ENCODE measurements at places on chromosomes 5 and 9.

DNA sequence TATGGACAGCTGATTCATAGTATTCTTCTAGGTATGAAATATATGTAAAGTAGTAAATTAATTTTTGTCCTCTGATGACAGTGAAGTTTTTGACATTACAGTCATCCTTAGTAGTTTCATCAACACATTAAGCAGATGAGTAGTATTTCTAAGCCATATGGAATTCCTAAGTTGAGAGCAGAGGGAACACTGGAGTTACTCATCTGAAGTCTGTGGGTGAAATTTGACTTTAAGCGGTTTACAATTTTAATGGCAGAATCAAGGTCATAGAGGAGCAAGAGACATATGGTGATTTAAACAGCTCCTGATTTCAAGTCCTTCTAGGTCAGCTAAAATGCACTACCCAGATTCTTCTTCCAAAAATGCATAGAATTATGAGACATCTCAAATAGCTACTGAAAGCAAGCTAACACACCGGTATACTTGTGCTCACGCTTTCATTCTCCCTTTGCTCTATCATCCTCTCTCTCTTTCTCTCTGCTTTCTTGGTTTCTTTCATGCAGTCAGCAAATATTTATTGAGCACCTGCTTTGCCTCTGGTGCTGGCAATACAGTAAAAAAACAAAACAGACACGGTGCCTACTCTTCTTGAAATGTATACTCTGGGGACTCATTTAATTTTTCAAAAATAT lies 235.9 kb downstream of the FER start:
- no peak for DNase-seq

DNA sequence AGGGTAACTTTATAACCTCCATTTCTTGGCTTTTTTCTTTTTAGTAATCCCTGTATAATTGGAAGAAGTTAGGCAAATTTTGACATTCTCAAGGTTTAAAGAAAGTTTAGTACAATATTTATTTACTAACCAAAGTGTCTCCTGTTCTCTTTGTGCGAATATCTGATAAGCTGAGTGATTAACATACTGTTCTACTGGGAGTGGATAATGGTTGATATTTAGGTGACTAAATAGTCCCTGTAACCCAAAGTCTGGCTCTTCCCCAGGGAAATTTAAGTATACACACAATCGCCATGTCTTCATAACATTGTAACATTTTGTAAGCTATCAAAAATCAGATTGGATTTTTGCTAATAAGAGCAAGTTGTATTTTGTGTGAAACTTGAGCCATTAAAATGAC lies 40.0 kb downstream of the CCNH start:
- no peak for DNase-seq

- DNase-seq, result no peak
Observed at GRCh38 chr5:112492291-112492690, 73.2 kb upstream of the EPB41L4A start.

- peak; percentile 41 for DNase-seq
Observed at GRCh38 chr5:116428966-116429365, 145.7 kb downstream of the SEMA6A start.

DNA sequence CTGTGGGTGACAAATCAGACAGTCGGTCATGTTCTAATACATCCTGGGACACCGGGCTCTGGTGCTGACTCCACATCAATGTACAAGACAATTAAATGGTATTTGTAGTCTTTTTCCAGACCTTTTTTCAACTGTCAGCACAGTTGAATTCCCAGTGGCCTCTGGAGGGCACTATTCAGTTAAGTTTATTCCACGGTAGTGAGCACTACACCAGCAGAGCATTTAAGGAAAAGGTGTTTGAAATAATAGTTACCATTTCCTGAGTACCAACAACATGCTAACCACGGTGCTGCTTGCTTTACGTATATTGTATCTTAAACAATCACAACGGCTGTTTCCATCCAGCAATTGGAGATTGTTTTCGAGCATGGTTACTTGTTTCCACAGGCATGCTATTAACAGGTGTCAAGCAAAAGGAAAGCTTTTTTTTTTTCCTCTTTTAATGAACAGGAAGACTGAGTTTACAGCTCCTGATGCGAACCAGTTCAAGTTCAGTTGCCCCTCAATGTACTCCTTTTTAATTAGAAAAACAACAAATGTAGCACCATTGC lies 186.7 kb downstream of the PDZD2 start:
- DNase-seq, result peak; percentile 66

- DNase-seq, result no peak
Observed at GRCh38 chr5:59354274-59354673, 539.3 kb downstream of the PDE4D start.

DNA sequence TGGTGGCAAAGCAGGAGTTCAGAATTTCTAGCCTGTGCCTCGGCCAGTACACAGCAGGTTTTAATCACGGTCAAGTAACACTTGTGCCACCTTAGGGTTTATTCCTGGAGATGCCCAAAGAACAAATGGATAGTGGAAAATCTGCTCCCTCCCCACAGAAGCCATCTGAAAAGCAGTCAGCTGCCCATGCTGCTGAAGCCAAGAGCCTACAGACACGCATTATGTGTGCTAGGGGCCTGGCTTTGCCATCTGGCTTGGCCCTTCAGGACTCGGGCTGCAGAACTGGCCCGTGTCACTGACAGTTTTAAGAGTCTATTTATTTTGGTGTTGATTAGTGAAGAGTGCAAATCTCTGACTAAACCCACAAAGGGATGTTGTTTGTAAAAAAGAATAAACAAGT lies 11.1 kb downstream of the ARSB start:
- peak; percentile 80 for DNase-seq

DNA sequence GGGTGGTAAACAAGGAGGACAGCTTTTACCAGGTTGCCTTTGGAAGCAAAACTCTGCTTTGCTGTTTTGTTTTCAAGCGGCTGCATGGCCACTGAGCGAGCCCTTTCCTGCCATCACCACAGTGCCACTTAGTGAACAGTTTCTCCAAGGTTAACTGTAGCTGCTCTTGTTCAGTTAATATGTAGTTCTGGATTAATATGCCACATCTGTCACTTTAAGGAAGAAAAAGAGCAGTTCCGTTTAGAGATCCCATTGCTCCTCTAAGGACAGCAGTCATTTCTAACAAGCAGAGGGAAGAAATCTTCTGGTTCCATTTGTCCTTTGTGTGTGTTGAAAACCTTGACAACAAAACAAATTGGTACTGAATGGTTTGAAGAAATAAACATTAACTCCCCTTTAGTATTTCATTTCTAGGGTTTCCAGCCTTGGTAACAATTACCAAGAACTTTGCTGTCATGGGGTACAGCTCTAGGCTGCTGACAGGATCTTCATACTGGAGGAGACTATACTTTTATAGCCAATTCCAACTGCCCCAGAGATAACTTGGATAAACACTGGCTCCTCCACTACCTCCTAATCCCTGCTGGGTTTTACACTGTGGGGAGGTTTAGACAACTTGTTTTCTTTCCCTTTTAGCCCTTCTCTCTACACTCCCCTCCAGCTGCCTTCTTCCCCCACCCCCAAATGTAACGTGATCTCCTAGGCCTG lies 10.3 kb upstream of the ABL1 start:
- DNase-seq, result no peak

DNA sequence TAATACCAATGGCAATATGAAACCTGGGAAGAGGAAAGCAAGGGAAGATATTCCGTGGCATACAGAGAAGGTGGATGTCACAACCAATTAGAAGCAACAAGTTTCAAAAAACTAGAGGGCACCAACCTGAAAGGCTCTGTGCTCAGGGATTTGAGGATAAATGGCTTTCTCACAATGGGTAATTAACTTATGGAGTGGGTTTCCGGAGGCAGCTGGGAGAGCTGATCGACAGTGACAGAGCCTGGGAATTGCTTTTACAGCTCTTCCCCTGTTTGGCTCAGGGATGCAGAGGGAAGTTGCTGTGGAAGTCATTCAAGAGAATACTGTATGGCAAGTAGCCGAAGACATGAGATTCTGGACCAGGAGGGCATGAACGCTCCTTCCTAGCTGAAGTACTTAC lies 237.0 kb downstream of the KIF4B start:
- DNase-seq, result no peak

- DNase-seq, result no peak
Observed at GRCh38 chr9:76827296-76828080, 63.2 kb downstream of the PCA3 start.

DNA sequence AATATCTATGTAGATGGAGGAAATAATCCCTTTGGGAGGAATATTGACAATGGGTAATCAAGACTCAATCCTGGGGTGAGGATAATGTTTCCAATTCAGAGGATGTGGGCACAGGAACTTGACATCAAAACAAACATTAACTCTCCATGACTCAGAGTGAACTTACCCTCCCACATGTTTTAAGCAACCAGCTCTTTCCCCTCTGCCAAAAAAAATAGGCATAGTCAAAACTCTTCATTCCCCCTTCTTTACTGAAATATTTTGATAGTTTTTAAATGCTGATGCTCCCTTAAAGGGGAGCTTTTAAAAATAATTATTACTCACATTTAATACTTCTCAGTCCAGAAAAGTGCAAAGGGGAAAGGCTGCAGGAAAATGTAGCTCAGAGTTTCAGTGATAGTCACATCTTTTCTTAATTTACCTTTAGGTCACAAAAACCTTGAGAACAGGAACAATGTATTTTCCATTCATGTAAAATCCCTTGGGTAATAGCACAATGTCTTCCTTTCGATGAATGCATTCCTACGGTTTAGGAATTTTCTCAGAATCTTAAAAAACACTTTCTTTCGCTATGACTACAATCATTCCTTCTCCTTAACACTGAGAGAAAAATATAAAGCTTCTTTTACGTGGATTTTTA lies 298.4 kb upstream of the GRAMD2B start:
- DNase-seq, result no peak

GRCh38 chr9:96025995-96026602 lies 150.6 kb downstream of the ERCC6L2 start:
- no peak for DNase-seq

GRCh38 chr5:159324986-159325385 lies 5.3 kb downstream of the IL12B start:
- no peak for DNase-seq

DNA sequence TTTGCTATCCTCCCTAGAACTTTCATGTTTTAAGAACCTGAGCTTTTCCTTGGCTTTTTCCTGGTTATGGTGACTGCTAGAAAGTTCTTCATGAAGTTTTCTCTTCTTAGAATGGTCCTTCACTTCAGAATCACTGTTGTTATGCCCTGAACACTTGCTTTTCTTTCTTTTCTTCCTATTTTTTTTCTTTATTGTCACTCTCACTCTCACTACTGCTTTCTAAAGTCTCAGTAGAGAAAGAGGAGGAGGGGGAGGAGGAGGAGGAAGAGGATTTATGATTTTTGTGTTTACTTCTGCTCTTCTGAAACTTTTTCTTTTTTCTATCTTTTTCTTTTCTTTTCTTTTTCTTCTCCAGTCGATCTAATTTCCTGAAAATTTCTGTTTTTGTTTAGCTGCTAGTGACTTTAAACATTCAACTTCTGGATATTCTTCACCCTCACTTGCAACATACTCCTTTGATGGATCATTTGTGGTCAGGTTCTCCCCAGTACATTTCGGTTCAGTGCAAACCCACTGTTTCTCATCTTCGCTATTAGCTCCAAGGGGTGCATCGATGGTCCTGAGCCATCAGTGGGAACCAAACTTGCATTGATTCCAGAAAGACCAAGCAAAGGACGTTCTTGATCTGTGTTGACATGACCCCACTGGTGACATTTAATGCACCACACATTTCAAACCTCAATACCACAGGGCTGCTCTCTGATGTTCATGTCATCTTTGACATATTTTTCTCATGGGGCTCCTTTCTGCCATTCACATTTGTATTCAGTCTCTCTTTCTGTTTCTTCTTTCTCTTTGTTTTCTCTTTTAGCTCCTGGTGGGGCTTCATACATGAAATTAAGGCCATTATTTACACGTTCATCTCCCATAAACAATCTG lies 81.6 kb upstream of the HAND1 start:
- DNase-seq, result no peak

GRCh38 chr5:353612-354580 lies 32.4 kb downstream of the AHRR start:
- no peak for DNase-seq

- no peak for DNase-seq
Observed at GRCh38 chr5:112878760-112879159, 17.7 kb downstream of the SRP19 start.

DNA sequence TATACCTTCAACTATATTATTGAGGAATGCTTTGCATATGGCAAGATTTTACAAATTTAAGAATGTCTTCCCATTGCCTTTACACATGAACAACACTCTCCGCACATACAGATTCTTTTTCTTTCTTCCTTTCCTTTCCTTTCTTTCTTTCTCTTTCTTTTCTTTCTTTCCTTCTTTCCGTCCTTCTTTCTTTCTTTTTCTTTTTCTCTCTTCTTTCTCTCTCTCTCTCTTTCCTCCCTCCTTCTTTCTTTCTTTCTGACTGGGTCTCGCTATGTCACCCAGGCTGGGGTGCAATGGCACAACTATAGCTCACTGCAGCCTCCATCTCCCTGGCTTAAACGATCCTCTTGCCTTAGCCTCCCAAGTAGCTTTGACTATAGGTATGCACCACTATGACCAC lies 13.8 kb downstream of the WDR31 start:
- DNase-seq, result no peak

GRCh38 chr5:50889790-50890189 lies 223.4 kb downstream of the PARP8 start:
- DNase-seq, result no peak

DNA sequence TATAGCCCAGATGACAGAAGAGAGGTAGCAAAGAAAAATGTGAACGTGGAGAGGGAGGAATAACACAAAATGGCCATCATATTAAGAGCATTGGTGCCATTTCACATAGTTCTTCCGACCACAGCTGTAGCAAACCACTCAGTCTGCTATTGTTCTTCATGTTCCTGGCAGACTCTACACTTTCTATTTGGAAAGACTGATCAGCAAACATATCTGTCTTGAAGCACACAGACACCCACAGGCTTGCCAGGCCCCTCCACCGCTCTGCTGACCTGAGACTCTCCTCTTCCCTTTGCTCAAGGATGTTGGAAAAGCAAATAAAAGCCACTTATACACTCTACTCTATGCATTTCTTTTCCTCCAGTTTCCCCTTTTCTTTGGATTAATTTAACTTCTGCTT lies 298.0 kb downstream of the FBXL7 start:
- no peak for DNase-seq

GRCh38 chr5:115350894-115351293 lies 54.4 kb upstream of the CCDC112 start:
- no peak for DNase-seq

- DNase-seq, result no peak
Observed at GRCh38 chr5:54616031-54616430, 98.5 kb downstream of the SNX18 start.

- DNase-seq, result no peak
Observed at GRCh38 chr9:135494791-135495559, 5.5 kb upstream of the MRPS2 start.
